ENCODE measurements at places on chromosomes 13 and 19.

GRCh38 chr13:111659842-111660241 is 339.4 kb downstream of the TEX29 start:
- DNase-seq = no peak

DNA sequence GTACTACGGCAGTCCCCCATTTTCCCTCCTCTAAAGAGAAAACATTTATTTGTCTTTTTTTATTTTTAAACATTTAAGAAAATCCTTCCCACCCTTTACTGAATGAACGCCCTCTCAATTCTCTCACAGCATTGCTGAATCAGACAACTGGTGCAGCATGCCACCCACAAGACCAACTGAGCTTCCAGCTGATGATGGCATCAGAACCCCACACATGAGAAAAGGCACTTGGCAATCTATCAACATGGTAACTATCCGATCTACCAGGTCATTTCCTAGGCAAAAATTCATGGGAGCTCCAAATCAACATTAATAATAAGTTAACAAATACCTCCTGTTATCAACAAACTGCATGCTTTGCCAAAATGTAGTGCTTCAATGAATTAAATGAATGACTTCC is 43.1 kb downstream of the LHFPL6 start:
- no peak for DNase-seq

- DNase-seq = no peak
Measured at GRCh38 chr19:54449701-54450069, 686 bp downstream of the LENG8 start.

DNA sequence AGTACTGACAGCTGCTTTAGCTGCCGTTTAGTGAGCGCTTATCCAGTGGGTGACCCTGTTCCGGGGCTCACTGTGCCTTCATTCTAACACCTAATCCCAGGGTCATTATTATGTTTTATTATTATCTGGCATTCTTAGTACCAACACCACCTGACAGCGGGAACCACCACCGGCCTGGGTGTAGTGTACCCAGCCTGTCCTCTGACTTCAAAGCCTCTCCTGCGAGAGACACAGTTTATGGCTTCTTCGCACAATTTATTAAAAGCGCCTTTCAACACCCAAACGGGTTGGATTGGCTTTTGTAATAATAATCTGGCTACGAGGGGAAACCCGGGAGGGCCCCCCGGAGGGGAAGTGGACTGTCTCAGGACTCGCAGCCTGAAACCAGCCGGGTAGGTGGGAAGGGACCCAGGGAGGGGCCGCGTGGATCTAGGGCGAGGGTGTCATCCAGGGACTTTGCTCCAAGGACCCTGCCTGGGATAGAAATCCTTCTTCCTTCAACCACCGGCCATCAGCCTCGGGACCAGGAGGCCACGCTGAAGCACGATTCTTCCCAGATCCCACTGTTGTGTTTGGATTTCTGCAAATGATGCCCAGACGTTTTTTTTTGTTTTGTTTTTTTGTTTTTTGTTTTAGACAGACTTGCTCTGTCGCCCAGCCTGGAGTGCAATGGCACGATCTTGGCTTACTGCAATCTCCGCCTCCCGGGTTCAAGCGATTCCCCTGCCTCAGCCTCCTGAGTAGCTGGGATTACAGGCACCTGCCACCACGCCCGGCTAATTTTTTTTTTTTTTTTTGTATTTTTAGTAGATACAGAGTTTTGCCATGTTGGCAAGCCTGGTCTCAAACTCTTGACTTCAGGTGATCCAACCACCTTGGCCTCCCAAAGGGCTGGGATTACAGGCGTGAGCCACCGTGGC is 1.6 kb upstream of the ZBTB7A start:
- DNase-seq = peak; percentile 12

- peak; percentile 30 for DNase-seq
Measured at GRCh38 chr13:23794267-23795161, 94.7 kb downstream of the MIPEP start.

GRCh38 chr19:1264801-1265614 is 4.1 kb upstream of the CIRBP start:
- peak; percentile 84 for DNase-seq

- no peak for DNase-seq
Measured at GRCh38 chr13:53901593-53901992, 873.0 kb downstream of the OLFM4 start.

- peak; percentile 77 for DNase-seq
Measured at GRCh38 chr19:30669329-30670010, 297.3 kb downstream of the ZNF536 start.

- DNase-seq = no peak
Measured at GRCh38 chr13:100454876-100455275, 133.7 kb downstream of the GGACT start.

- DNase-seq = no peak
Measured at GRCh38 chr13:110420626-110421025, 113.5 kb downstream of the COL4A2 start.

DNA sequence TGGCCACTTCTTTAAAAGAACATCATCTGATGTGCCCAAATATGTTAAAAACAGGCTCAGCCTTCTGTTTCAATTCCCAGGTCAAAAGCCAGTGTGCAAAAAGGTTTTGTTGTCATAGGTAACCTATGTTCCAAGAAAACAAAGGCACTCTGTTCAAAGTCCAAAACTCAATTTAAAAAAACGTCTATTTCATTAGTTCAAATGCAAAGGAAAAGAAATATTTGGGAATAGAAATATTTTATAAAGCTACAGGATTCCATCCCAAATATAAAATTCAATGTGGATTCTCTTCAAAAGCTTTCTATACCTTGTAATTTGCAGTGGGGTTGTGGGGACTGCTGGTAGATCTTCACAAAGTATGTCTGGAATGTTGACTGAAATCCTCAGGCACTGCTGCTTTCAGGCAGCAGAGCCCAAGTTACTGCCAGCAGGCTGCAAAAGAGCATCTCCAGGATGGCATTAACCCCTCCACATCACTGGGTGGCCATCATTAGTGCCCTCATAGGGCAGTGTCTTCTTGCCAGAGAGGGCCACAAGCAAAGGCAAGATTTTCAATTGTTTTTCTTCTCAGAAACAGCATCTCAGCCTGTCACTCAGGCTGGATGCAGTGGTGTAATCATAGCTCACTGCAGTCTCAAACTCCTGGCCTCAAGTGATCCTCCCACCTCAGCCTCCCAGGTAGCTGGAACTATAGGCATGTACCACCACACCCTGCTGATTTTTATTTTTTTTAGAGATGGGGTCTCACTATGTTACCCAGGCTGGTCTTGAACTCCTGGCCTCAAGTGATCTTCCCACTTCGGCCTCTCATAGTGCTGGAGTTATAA is 22.8 kb upstream of the STK24 start:
- DNase-seq = peak; percentile 58

GRCh38 chr19:2043961-2044708 is 6.9 kb downstream of the MKNK2 start:
- no peak for DNase-seq

DNA sequence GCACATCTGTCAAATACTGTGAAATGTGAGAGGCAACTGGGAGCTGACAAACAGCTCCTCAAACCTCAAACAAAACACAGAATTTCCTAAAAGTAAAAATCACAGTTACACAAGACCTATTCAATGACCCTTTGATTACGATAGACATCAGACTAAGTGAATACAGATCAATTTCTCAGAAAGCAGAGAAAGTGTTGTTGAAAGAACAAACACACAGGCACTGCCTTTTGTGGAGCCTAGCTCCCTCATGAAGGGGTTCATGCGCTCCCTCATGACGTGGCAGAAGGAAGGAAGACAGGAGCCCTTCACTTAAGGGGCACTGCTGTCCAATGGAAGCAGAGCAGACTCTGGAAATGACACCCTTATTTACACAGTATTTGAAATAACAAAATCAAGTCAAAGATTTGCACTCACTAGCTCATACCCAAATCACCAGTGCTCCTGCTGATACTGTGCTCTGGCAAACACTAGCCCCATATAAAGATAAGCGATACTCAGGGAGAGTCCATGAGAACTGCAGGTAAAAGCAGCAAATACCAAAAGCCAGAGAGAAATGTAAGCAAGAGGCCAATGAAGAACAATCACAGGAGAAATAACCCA is 144.9 kb downstream of the KLF12 start:
- DNase-seq = no peak

DNA sequence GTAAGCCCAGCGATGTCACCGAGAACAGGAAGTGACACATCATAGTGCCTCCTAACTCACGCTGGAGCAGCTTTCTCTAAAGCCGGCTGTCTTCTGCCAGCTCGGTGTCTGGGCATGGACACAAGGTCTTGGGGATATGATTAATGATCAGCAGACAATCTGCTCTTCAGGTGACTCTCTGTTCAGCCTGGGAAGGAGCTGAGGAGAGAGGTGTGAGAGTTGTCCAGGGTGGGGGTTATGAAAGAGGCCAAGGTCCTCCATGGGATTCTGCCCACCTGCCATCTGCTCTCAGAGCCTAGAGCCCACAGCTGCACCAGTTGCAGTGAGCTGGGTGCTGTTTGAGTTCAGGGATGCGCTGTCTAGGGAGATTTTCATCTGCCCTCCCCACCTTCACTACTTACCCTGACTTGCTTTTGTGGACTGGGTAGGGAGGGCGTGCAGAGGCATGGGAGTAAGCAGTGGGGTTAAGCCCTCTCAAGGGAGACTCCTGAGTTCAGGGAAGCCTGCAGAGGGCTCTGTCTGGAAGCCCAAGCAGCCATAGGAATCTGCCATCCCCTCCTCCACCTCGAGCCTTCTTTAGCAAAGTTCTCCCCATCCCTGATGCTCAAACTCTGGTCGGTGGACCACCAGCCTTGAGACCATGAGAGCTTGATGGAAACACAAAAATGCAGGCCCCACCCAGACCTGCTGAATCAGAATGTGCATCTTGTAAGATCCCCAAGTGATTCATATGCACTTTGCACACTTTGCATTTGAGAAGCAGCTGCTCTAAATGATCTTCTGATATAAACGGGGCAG is 539.7 kb downstream of the RFC3 start:
- peak; percentile 81 for DNase-seq

DNA sequence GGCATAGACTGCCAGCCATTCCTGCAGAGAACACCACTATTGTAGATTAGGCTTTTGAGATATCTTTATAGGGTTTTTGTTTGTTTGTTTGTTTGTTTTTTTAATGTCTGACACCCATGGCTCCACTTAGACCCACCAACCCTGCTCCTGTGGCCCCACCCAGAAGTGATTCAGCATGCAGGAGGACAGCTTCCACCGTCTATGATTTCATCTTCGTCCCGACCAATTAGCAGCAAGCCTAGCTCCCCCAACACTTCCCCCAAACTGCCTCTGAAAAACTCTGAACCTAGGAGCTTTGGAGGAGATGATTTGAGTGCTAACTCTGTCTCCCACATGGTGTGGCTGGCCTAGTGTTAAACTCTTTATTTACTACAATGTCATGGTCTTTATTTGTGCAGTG is 108.3 kb upstream of the RXFP2 start:
- DNase-seq = no peak

- DNase-seq = no peak
Measured at GRCh38 chr13:110713981-110714796, 689 bp downstream of the ING1 start.

DNA sequence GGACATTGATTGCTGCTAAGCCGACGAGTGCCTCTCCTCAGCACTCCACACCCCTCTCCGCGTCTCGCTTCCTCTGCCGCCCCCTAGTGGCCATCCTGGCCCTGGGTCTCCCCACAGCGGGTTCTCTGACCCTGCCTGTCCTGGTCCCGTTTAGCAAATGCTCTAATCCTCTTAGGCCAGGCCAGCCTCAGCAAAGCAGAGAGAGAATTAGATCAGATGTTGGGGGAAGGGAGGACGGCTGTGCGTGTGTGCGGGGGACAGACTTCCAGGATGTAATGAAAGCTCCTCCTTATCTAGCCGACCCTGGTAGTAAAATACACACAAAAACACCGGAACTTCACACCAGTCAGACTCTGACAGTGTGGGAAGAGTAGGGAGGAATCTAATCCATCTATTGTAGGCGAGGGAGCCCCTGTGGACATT is 4.5 kb downstream of the TPRX2 start:
- DNase-seq = peak; percentile 95

- no peak for DNase-seq
Measured at GRCh38 chr19:35908973-35909683, 1.0 kb upstream of the TYROBP start.

DNA sequence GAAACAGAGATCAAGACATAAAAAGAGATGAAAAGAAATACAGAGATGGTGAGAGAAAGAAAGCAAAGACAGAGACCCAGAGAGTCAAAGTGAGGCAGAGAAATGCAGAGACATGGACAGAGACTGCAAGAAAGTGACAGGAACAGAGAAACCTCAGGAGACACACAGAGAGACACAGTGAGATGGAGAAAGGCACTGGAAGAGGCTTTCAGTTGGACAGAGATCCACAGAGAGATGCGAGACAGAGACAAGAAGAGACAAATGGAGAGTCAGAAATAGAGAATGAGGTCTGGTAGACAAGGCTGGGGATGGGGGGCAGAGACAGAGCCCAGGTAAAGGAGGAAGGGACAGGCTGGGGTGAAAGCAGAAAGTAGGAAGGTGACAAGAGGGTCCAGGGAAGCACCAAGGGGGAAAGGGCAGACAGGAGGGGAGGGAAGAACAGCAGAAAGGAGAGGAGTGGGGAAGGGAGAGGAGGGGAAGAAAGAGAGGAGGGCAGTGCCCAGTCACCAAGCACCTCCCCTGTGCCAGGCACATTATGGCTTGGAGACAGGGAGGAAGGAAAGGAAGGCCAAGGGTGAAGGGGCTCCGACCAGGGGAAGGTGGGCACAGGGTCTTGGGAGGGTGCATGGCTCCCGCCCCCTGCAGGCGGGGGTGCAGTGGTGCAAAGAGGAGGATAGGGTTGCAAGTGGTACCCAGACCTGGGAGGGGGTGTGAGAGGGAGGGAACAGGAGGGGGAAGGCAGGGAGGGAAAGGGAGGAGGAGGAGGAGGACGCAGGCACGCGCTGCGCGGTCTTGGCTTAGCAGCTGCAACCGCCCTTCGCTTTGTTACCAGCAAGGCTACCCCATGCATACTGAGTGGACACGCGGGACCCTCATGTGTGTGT is 38.4 kb downstream of the DEDD2 start:
- no peak for DNase-seq

DNA sequence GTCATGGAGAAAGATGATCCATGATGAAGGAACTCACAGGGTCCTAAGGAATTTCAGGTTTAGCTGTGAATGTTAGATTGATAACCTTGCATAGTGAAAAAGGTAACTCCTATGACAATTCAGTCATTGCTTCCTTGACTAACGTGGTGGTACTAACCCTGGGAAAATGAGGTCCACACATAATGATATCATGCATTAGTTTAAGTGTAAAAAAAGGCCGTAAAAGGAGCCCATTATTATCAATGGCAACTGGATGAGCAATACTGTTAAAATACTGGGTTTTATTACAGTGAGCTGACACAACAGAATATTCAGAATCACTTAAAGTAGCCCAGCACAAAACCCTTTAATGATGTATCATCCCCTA is 515.4 kb downstream of the DCT start:
- DNase-seq = no peak

DNA sequence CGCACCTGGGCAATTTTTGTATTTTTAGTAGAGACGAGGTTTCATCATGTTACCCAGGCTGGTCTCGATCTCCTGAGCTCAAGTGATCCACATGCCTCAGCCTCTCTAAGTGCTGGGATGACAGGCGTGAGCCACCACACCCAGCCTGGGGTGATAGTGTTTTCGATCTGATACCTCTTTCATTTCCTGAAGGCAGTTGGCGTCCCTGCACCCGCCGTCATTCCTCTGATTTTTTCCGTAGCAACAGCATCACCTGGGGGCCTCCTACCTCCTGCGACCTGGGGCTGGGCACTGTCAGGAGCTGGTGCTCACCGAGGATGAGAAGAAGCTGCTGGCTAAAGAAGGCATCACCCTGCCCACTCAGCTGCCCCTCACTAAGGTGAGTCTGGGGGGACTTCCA is 10.8 kb downstream of the CREB3L3 start:
- no peak for DNase-seq

- DNase-seq = peak; percentile 91
Measured at GRCh38 chr19:18388100-18388959, 2.4 kb downstream of the GDF15 start.
